ENCODE measurements at places on chromosomes 16 and 17. TPM values are rescaled to one million over a fixed set of nuclear protein-coding genes. Genes with fewer than 3 reads are reported as not detected.

GRCh38 chr17:57553526-57553925, 191.6 kb downstream of the CCDC182 start:
- no peak overlapping the region for H3K4me3 ChIP-seq
- DNase-seq = no peak

DNA sequence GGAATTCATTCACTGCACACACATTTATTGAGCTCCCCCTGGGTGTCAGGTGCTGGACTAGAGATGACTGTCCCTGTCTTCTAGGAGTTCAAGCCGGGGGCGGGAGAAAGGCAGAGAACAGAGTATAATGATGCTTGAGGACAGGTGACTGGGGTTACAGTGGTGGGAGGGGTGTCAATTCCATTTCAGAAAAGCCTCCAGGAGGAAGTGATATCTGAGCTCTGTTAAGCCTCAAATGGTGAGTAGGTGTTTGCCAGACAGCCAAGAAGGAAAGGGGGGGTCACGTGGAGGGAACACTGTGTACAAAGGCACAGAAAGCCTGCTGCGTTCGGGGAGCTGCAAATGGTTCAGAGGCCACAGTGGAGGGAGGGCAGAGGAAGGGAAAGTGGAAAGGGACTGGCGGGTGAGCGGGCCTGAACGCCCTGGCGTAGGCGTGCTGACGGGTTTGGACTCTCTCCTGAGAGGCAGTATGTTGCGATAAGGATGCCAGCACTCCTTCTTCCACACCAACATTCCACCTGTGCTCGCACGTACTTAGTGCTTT, 9.7 kb upstream of the NXPH3 start:
- H3K36me3 ChIP-seq = no peaks in the 10 kb centered on the region
- H3K27me3 ChIP-seq = peaks cover 20% of the 10 kb centered on the region
- H3K27ac ChIP-seq = no peak overlapping the region
- peak overlapping the region; percentile 32 for H3K4me3 ChIP-seq

DNA sequence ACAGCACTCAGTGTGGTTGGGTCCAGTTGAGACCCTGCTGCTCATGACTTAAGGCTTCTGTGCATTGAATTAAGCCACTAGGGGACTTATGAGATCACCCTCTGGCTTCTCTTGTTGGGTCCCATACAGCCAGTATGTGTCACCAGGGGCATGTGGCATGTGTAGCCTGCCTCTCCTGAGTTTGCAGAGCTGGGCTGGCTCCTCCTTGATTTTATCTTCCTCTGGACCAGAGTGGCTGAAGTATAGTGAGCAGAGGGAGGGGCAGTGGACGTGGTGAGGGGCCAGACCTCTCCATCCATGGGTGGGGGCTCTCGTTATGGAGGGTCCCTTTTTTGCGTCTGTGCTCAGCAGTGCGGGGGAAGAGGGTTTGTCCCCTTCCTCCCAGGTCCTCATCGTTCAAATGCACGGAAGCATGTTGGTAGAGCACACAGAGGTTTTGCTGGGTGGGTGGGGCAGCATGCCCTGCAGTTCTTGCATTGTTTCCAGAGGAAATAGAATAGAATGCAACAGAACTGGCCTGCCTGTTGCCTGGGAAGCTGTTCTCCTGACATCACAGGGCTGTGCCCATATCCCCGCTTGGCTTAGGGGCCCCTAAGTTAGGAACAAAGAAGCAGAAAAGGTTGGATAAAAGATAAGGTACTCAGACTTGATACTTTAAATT, 77.4 kb downstream of the SPECC1 start:
- H3K27me3 ChIP-seq = peaks cover 4% of the 10 kb centered on the region
- H3K36me3 ChIP-seq = no peaks in the 10 kb centered on the region
- H3K4me1 ChIP-seq = peaks cover 11% of the 10 kb centered on the region
- H3K4me3 ChIP-seq = no peak overlapping the region
- no peak overlapping the region for H3K27ac ChIP-seq

GRCh38 chr17:29569245-29569950, 897 bp downstream of the TP53I13 start:
- H3K27me3 ChIP-seq = no peaks in the 10 kb centered on the region
- DNase-seq = no peak
- peaks cover 31% of the 10 kb centered on the region for H3K36me3 ChIP-seq
- H3K4me3 ChIP-seq = peak overlapping the region; percentile 93
- peak overlapping the region; percentile 79 for H3K27ac ChIP-seq

DNA sequence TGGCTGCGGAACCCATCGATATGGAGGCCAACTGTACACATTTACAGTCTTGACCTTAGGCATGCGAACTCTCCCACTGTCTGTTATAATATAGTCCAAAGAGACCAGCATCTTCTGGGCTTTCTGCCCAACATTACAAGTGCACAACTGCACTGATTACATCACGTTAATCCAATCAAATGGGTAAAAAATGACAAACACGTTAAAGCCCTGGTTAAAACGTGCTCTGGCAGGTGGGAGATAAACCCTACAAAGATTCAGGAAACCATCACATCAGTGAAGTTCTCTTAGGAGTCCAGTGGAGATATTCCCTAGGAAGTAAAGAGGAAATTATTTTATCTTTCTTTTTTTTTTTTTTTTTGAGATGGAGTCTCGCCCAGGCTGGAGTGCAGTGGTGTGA, 23.7 kb upstream of the XYLT2 start:
- H3K36me3 ChIP-seq = no peaks in the 10 kb centered on the region
- peaks cover 6% of the 10 kb centered on the region for H3K4me1 ChIP-seq

DNA sequence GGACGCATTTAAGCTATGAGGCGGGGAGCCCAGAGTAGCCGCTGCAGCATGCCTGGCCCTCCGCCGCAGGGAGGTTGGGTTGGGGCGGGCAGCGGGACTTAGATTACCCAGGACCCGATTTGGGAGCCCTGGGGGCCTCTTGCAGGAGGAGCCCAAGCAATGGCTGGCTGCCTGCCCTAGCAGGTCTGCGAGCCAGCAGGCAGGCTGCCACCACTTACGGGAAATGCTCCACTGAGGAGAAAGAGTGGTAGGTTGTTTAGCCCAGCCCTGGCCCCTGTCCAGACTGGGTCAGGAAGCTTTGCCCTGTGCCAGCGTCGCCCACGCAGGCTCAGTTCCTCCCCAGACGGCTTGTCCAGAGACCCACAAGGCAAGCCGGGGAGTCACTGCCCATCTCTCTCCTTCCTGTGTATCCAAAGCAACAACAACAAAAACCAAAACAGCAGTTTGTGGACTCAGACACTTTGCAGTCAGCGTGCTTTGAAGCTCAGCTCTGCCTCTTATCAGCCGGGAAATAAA, 10.3 kb upstream of the TVP23A start:
- H3K4me1 ChIP-seq = no peaks in the 10 kb centered on the region
- DNase-seq = no peak
- H3K4me3 ChIP-seq = no peak overlapping the region
- no peaks in the 10 kb centered on the region for H3K36me3 ChIP-seq
- no peak overlapping the region for H3K27ac ChIP-seq

- H3K27ac ChIP-seq = no peak overlapping the region
- no peak overlapping the region for H3K4me3 ChIP-seq
- H3K4me1 ChIP-seq = no peaks in the 10 kb centered on the region
Measured at GRCh38 chr17:60743799-60744198, 66.1 kb downstream of the BCAS3 start.

DNA sequence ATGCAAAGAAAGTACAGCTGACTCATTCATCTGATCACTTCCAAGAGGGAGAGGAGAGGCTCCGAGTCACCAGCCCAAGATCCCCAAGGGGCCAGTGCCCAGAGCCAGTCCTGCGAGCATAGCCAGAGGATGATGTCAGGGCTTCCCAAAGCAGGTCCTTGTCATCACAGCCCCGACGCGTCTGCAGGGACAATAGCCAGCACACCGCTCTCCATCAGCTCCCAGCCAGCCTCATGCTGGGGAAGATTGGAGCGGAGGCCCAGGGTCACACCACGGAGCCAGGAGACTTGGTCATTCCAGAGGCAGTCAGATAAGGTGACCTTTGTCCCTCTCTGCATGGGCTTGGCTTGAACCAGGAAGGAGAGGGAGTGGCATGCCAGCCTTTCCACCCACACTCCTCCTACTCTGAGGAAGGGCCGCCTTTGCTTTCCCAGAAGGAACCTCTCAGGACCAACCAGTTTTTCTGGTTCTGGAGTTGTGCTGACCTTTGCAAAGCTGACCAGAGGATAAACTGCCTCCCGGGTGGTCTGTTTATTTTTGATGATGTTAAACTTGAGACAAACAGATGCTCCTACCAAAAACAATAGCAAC, 58.3 kb upstream of the ARHGAP44 start:
- H3K27ac ChIP-seq = no peak overlapping the region
- H3K27me3 ChIP-seq = no peaks in the 10 kb centered on the region
- H3K36me3 ChIP-seq = no peaks in the 10 kb centered on the region
- no peak overlapping the region for H3K4me3 ChIP-seq
- DNase-seq = no peak
- H3K4me1 ChIP-seq = no peaks in the 10 kb centered on the region

- no peaks in the 10 kb centered on the region for H3K36me3 ChIP-seq
- H3K4me1 ChIP-seq = peaks cover 38% of the 10 kb centered on the region
- H3K4me3 ChIP-seq = peak overlapping the region; percentile 24
- peak overlapping the region; percentile 73 for H3K27ac ChIP-seq
Measured at GRCh38 chr17:17749921-17750320, 68.7 kb downstream of the RAI1 start.

DNA sequence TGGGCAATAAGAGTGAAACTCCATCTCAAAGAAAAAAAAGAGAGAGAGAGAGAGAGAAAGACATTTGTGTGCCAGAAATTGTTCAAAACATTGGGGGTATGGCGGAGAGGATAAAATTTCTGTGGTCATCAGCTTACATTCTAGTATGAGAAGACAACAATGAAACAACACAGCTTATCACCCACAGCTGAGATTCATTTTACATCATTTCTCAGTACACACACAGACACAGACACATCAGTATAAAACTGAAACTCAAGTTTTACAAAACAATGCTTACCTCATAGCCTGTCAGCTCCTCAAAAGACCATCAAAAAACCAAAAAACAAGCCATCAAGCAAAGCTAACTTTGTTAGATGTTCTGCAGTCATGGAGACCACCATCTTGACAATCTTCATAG, 31.4 kb upstream of the CNEP1R1 start:
- no peaks in the 10 kb centered on the region for H3K36me3 ChIP-seq
- H3K27ac ChIP-seq = no peak overlapping the region

DNA sequence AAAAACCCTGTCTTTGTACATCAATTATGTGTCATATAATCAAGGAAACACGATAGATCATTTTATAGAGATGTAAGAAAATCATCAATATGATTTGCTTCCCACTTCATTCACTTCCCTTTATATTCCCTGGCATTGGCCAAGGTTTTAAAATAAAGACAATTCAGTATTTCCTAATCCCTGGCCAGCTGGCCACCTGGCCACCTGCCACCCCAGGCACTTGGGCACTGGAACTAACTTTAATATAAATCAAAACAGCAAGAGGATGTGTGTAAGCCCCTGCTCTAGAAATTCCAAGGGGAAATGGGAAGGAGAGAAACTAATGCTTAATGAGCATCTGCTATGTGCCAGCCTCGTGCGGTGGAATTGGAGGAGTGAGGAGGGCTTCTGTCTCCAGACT, 58.6 kb upstream of the TOB1 start:
- H3K27ac ChIP-seq = no peak overlapping the region
- no peaks in the 10 kb centered on the region for H3K36me3 ChIP-seq
- H3K4me1 ChIP-seq = peaks cover 15% of the 10 kb centered on the region
- peaks cover 7% of the 10 kb centered on the region for H3K27me3 ChIP-seq
- no peak overlapping the region for H3K4me3 ChIP-seq

- no peak overlapping the region for H3K4me3 ChIP-seq
- H3K36me3 ChIP-seq = no peaks in the 10 kb centered on the region
- DNase-seq = no peak
Measured at GRCh38 chr17:80561541-80562114, 17.0 kb downstream of the RPTOR start.

DNA sequence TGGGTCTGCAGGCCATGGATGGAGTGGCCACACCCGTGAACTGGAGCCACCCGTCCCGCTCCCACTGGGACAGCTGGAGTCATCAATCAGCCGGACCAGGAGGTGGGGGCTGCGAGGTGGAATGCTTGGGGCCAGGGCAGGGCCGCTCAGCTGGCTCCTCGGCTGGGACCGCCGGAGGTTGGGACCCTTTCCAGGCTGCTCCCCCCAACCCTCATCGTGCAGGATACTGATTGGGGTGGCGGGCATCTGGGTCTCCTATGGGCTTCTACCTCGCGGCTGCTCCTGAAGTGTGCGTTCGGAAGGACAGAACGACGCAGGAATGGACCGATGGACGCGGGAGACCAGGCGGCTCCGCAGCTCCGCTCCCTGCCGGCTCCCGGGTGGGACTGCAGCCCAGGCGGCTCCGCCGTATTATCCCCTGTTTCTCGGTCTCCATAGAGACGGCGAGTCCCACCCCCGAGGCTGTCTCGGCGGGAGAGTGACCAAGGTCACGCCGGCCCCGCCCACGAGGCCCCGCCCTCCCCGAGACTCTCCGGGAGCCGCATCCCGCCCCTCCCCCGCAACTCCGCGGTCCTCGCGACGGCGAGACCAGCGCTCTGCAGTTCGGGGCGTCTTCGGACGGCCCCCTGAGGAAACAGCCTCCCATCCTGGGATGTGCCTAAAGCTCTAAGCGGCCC, at the start of gene TPPP3:
Gene TPPP3, minus strand, starts transcription at position 388 of the 677 bp plus-strand sequence. CDS start 2,387 bp downstream, outside the sequence.
- peaks cover 49% of the 10 kb centered on the region for H3K27me3 ChIP-seq
- peaks cover 4% of the 10 kb centered on the region for H3K4me1 ChIP-seq
- no peaks in the 10 kb centered on the region for H3K36me3 ChIP-seq
- peak within 1 kb of the TSS; percentile 64 for H3K4me3 ChIP-seq

- no peaks in the 10 kb centered on the region for H3K27me3 ChIP-seq
- no peak overlapping the region for H3K27ac ChIP-seq
- H3K4me1 ChIP-seq = no peaks in the 10 kb centered on the region
- no peak overlapping the region for H3K4me3 ChIP-seq
- DNase-seq = no peak
Measured at GRCh38 chr16:78461087-78461486, 361.6 kb downstream of the WWOX start.

DNA sequence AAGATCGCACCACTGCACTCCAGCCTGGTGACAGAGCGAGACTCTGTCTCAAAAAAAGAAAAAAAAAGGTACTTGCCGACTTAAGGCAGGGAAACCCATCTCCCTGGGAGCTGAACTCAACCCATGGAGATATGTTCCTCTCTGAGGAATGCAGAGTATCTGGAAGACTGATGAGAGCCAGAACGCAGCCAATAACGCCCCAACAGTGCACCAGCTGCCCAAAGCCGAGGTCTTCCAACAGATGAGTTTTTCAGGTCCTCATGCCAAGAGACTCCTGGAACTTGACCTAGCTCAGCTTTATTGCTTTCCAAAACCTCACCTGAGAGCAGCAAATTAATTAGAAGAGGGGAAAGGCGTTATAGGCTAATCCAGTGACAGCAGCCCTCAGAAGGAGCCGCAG, 9.4 kb downstream of the ELAC2 start:
- no peak overlapping the region for H3K4me3 ChIP-seq
- no peak overlapping the region for H3K27ac ChIP-seq
- H3K27me3 ChIP-seq = no peaks in the 10 kb centered on the region

Gene TP53TG3
- total RNA-seq = not detected

Gene PRAC2
- total RNA-seq = not detected

Gene FAM117A
- total RNA-seq = 10.9 TPM

Gene CHAD
- not detected for total RNA-seq

Gene TRPV3
- total RNA-seq = 0.31 TPM

Gene CTRB2
- not detected for total RNA-seq

Gene PRSS21
- 11.8 TPM for total RNA-seq

Gene CCDC200
- total RNA-seq = 0.92 TPM

Gene HID1
- total RNA-seq = not detected

Gene ITGB4
- 1.8 TPM for total RNA-seq

Gene VPS35
- total RNA-seq = 95.4 TPM

Gene KRT12
- not detected for total RNA-seq

Gene ENO3
- 51.0 TPM for total RNA-seq

Gene C16orf82
- not detected for total RNA-seq
